ENCODE measurements at places on chromosomes 3 and 15.

GRCh38 chr15:99138491-99138982 lies 33.7 kb downstream of the SYNM start:
- no peak for DNase-seq

GRCh38 chr15:53208751-53209150 lies 418.6 kb upstream of the ONECUT1 start:
- DNase-seq: no peak

DNA sequence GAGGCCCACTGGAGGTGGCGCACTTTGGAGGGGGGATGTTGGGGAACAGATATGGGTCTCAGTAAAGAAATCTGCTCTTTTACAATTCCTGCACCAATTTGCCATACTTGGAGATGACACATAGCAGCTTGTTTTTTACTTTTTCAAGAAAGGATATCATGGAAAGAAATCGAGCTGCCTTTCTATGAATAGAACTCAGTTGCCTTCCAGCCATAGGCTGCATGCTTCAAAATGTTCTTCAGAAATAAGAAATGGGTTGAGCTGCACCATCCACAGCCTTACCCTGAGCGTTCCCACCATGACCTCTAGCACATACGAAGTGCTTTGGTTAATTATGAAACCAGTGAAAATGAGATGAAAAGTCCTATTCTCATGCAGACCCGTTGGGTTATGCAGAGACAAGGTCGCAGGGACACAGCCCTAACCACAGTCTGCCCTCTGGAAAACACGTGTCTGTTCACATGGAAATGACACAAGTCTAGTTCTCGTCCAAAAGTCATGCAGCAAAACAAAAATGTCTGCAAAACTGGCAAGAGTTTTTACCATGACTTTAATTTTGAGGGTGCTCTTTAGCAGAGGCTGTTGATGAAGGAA lies 36.3 kb downstream of the NGRN start:
- DNase-seq: no peak

GRCh38 chr15:29668120-29668602 lies 154.1 kb downstream of the TJP1 start:
- DNase-seq: no peak

DNA sequence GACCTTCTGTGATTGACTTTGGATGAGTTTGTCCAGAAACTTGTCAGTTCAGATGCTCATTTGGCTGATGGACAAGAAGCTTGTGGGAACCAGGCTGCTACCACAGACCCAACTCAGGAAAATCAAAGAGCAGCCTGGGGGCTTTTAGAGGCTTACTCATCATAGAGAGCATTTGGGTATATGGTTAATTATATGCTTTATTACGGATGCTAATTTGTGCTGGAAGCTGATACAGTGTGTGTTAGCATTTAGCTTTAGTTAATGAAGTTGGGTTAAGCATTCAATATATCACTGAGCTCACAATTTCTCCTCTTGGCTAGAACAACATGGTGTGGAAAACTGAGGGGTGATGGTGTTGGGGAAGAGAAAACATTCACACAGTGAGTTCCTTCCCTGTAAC lies 664.2 kb upstream of the CFAP20DC start:
- DNase-seq: no peak

DNA sequence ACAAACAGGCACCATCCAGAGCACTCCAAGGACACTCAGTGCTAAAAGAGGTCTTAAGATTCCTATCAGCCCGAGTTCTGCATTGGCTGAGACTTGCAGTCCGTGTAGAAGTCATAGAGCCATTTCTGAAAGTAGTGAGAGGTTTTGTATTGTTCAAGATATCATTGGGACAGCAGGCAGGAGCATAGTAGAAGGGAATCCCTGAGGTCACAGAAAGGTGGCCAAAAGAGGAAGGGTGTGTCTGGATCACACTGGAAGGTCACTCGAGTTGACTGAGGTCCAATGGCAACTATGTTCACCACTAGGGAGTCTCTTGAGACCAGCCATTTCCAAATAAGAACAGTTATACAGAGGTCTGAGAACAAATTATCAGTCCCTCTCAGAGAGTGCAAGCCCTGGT lies 468.3 kb downstream of the EPHB1 start:
- DNase-seq: no peak

DNA sequence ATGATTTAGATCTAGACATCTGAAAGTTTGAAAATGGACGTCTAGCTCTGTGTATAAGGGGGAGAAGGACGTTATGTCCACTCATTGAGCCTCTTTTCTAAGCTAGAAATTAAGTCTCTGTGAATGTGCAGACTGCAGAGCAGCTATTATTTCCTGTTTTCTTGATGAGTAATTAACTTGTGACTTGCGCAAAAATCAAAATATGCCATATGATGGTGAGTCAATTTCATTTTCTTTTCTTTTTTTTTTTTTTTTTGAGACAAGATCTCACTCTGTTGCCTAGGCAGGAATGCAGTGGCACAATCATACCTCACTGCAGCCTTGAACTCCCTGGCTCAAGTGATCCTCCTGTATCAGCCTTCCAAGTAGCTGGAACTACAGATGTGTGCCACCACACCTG lies 14.1 kb downstream of the LACTB start:
- DNase-seq: no peak

GRCh38 chr15:31306426-31307269 lies 20.0 kb upstream of the KLF13 start:
- DNase-seq: no peak

DNA sequence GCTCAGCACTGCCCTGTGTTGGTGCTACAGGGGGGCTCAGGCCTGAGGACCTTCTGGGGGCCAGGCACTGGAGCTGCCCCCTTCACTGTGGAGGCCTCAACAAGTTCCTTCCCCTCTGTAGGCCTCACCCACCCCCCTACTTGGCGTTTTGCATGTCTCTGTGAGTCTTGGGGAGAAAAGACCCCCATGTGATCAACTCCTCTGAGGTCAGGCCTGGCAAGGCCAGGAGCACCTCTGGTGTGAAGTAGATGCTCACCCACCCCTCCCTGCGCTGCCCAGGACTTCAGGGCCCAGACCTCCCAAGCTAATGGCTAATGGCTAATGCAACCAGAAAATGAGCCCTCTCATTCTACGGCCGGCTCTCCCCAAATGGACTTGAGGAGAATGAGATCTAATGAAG lies 34.2 kb upstream of the CHRNB4 start:
- no peak for DNase-seq

- DNase-seq: no peak
These were observed 200.6 kb downstream of the CADM2 start for GRCh38 chr3:85159376-85159775.

- no peak for DNase-seq
These were observed 75.5 kb downstream of the EBLN2 start for GRCh38 chr3:73136941-73137340.

DNA sequence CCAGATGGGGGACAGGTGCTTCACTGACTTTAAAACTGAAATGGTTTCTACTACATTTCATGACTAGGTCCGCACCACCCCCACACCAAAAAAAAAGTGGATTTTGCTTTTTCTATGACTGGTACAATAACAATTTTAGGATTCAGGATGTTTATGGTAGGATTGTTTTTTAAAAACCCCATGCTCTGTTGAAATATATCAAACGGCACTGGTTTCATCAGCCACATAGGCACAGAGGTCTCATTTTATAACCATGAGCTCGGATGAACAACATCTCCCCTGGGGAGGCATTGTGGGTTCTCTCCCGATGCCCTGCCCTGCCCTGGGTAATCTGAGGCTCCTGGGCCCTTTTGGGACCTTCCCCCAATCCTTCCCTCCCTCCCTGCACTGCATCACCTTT lies 202.7 kb upstream of the KBTBD8 start:
- DNase-seq: no peak

DNA sequence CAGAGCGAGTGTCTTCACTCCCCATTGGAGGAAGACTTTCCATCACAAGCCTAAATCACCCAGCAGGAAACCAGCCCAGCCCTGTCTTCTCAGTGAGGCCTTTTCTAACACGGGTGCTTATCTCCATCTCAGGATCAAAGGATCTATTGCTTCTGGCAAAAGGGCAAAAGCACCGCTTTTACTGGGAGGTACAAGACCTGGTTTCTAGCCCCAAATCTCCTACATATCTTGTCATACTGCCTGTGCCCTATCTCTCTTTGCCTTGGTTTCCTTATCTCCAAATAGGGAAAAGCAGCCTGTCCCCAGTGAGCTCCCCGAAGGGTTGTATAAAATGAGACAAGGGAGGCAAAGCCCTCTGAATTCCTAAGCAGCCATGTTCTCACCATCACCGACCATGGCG lies 5.2 kb downstream of the GLB1 start:
- DNase-seq: no peak

- no peak for DNase-seq
These were observed 526.3 kb downstream of the OTOL1 start for GRCh38 chr3:162022911-162023310.

- DNase-seq: no peak
These were observed 517 bp downstream of the TMA7 start for GRCh38 chr3:48440590-48440958.

- peak; percentile 76 for DNase-seq
These were observed 35.6 kb downstream of the DAPK2 start for GRCh38 chr15:64010719-64011118.

- DNase-seq: no peak
These were observed 28.1 kb upstream of the CD200R1L start for GRCh38 chr3:112874725-112875124.

DNA sequence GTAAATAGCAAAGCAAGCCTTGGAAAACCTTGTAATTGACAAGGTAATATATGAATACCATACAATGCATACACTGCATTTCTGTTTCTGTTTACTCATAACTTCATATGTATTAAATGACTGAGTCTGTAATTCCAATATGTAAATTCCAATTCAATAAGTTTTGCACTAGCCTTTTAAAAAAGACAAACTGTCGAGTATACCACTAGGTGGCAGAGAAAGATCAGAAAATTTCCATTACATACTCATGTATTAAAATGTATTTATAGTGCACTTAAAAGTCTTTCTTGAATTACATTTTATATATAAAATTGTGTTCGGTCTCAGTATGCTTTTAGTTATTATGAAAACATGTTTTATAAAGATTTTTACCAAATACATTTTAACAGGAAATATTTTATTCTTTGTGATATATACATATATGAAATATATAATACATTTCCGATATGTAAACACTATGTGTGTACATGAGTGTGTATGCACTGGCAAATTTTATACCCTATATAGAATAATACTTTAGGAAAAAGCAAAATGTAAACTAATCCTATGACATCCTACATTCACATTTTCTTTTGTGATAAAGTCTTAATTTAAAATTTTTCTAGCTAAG lies 216.8 kb downstream of the VGLL3 start:
- no peak for DNase-seq

DNA sequence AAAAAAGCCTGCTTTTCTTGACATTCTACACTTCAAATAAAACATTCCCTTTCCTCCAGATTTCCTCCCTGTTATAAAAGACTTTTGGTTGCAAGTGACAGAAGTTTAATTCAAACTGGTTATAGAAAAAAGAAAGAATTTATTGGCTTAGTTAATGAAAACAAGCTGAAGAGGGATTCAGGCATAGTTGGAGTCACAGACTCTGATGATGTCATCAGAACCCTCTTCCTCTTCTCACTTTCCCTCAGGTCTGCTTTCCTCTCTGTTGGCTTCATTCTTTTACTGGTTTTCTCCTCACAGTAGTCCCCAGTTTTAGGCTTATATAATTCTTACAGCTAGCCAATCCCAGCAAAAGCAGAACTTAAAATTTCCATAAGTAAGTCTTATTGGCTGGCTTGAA lies 32.0 kb upstream of the MBNL1 start:
- DNase-seq: no peak

DNA sequence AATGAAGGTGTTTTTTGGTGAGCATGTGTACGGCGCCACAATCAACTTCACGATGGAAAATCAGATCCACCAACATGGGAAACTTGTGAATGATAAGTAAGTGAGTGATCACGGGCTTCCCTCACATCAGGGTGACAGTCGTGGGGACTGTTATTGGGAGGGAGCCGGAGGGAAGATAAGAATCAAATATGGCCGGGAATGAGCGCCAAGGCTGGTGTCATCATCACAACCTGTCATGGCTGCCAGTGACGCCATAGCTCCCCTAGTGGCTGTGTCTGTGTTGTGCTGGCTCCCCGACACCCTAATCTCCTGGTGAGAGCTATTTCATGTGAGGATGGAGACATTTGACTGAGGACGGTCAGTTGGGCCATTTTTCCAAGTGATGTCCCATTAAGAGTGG lies 168.5 kb downstream of the SV2B start:
- no peak for DNase-seq

DNA sequence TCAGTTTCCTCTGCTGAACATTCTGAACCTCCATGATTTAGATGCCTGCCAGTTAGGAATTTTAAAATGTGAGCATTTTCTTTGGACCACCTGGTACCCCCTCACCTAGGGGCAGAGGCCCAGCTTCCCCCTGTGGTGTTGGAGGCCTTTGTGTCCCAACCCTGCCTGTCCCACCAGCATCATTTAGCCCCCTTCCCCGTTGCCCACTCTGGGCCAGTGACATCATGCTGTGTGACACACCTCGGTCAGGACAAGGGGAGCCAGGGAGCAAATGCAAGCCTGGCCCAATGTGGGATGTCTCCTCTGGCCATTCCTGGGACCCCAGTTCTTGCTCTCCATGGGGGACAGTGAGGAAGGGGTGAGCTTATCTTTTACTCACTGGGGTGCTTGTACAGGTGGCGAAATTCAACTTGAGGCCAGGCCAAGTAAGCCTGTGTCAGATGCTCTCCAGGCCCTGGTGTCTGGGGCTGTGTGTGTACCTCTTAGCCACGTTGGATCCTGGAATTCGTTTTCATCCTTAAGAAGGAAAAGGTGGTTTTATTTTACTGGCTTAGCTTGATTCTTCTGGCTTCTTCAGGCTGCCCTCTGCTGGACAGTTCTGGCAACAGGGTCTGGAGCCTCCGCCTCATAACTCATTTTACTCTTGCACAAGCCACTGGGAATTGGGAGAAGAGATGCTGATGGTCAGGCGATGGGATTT lies 49.7 kb upstream of the MYZAP start:
- DNase-seq: no peak

GRCh38 chr3:106183762-106184391 lies 315.1 kb upstream of the CBLB start:
- no peak for DNase-seq

- no peak for DNase-seq
These were observed 881.4 kb upstream of the ROBO1 start for GRCh38 chr3:80649170-80649569.

GRCh38 chr3:128874481-128875180 lies 4.8 kb upstream of the ACAD9 start:
- DNase-seq: no peak

DNA sequence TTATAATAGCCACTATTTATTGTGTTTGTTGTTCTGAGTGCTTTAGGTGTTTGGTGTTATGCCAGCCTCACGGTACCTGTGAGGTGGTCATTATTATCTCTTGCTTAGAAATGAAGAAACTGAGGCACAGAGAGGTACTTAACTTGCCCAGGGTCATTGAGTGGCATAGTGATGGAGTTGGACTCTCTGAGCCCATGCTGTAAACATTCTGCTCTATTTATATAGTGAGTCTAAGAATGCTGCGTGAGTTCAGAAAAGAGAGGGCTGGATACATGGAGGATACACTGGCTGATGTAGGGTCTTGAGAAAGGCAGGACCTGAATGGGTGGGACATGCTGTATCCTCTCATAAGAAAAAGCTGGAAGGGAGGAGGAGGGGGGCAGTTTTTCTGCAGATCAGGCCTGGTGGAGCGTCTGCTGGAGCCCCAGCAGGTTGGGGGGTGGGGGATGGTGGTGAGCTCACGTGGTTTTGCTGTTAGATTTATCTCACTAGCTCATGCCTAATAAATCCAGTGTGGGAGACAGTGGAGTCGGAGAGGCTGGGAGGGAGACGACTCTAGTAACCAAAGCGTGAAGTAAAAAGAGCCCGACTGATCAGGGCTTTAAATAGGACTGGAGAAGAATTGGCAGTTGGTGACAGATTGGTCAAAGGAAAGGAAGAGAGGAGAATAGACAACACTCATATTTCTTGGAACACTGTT lies 16.0 kb downstream of the MED12L start:
- DNase-seq: no peak

- DNase-seq: no peak
These were observed 103.8 kb upstream of the PRR20G start for GRCh38 chr3:127391436-127392155.
